ENCODE measurements at places on chromosomes 6 and 20. TPM values are rescaled to one million over a fixed set of nuclear protein-coding genes. Genes with fewer than 3 reads are reported as not detected.

DNA sequence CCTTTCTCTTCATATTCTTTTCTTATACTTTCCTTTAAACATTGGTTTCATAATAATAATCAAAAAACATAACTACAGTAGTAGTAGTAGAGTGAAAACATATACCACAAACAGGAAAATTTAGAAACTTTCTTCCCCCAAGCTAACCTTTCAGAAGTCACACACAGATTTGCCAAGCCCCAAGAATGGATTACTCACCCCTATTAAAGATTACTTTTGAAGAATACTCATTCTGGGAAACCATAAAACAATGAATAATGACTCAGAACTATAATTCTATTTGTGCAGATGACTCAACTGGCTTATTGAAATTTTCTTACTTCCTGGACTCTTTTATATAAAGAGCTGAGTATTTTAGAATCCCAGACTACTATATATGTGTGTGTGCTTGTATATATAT is 119.4 kb upstream of the GJE1 start:
- H3K4me3 ChIP-seq = no peak overlapping the region
- H3K36me3 ChIP-seq = no peaks in the 10 kb centered on the region
- peaks cover 3% of the 10 kb centered on the region for H3K4me1 ChIP-seq
- no peak for DNase-seq
- H3K27me3 ChIP-seq = peaks cover 6% of the 10 kb centered on the region

DNA sequence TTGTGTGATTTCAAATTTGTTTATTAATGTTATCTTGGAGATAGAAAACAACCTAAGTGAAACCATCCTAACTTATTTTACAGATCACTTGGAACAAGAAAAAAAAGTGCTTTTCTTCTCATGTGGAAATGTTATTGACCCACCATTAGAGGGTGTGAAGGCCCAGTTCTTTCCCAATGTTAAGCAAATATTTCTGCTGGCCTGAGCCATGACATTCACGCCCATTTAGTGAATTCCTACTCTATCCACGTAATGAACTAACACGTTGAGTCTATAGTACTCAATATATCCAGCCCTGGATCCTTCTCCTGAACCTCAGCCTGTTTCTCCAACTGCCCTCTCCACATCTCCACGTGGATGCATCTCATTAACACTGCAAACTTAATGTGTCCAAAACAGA is 180.6 kb upstream of the ZFP64 start:
- no peak overlapping the region for H3K27ac ChIP-seq
- H3K4me1 ChIP-seq = no peaks in the 10 kb centered on the region
- H3K4me3 ChIP-seq = no peak overlapping the region
- peaks cover 2% of the 10 kb centered on the region for H3K27me3 ChIP-seq

- H3K4me1 ChIP-seq = peaks cover 6% of the 10 kb centered on the region
- H3K4me3 ChIP-seq = no peak overlapping the region
- peaks cover 5% of the 10 kb centered on the region for H3K27me3 ChIP-seq
- no peak overlapping the region for H3K27ac ChIP-seq
- no peak for DNase-seq
- no peaks in the 10 kb centered on the region for H3K36me3 ChIP-seq
Observed at GRCh38 chr20:2299301-2299700, 3.5 kb downstream of the TGM3 start.

The LY86 gene
- 2.9 TPM for total RNA-seq

The CST3 gene
- 0.47 TPM for total RNA-seq

Data from activated CD8-positive, alpha-beta T cell treated with anti-CD3 and anti-CD28 coated beads, Interleukin-2, amount 10 ng/mL, durations not matched to agents 7 days and 5 days (primary cell).